ENCODE measurements at places on chromosomes 2 and 18.

DNA sequence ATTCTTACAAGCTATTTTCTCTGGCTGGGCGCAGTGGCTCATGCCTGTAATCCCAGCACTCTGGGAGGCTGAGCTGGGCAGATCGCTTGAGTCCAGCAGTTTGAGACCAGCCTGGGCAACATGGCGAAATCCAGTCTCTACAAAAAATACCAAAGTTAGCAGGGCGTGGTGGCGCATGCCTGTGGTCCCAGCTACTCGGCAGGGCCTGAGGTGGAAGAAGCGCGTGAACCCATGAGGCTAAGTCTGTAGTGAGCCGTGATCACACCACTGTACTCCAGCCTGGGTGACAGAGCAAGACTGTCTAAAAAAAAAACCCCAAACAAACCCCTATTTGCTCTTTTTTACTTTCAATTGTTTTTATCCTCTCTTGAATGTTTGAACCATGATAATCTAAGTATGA is 37.0 kb downstream of the PPP4R1 start:
- DNase-seq, result no peak

DNA sequence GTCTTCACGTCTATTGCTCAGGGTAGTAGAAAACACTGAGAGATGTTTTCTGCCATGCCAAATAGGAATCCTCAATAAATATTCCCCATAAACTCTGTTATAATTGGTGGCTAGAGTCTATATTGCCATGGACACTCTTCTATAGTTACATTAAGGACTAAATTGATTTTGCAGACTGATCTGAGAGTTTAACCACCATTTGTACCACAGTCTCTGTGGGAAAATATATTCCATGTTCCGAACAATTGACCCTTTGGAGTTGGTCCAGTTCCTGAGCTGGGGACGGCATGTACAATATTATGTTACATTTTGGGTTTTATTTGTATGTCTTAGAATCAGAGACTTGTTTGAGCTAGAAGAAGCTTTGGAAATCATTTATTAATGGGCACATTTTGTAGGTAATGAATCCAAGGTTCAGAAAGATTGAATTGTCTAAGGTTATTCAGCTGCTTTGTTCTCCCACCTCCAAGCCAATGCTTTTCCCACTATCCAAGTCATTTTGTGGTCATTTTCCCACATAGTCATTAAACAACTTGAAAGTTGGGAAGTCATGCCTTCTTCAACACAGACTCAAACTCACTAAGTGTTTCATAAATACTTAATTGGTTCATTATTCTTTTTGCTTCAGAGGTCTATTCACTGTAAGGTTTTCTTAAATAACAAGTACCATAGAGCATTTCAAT is 5.1 kb upstream of the PPP1CB start:
- no peak for DNase-seq

DNA sequence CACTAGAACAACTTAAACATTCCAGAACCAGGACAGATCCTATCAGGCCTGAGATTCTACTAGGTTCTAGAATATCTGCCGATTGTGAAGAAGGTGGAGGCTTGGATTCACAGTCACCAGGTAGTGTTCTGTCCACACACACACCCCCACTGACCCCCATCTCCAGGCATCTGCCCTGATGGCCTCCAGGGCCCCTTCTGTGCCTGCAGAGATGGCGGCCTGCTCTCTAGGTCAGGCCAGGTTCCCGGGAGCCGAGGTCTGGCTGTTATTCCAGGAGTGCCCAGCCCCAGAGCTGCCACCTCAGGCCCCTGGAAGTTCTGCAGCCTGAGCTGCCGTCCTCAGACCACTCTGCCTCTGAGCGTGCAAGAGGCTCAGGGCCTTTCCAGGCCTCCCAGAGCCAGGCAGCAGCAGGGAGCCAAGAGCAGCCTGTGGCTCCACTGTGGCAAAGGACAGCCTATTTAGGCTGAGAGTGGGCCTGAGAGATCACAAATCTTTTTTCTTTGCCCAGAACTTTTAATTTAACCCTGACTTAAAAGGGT is 96.2 kb upstream of the ASAP2 start:
- DNase-seq, result no peak

- DNase-seq, result no peak
Observed at GRCh38 chr18:49582579-49582978, 20.7 kb downstream of the LIPG start.

- peak; percentile 79 for DNase-seq
Observed at GRCh38 chr2:38947241-38948239, 57.9 kb downstream of the ARHGEF33 start.

Measured in MM.1S (cell line).